ENCODE measurements at places on chromosomes 11 and 22. TPM values are rescaled to one million over a fixed set of nuclear protein-coding genes. Genes with fewer than 3 reads are reported as not detected.

DNA sequence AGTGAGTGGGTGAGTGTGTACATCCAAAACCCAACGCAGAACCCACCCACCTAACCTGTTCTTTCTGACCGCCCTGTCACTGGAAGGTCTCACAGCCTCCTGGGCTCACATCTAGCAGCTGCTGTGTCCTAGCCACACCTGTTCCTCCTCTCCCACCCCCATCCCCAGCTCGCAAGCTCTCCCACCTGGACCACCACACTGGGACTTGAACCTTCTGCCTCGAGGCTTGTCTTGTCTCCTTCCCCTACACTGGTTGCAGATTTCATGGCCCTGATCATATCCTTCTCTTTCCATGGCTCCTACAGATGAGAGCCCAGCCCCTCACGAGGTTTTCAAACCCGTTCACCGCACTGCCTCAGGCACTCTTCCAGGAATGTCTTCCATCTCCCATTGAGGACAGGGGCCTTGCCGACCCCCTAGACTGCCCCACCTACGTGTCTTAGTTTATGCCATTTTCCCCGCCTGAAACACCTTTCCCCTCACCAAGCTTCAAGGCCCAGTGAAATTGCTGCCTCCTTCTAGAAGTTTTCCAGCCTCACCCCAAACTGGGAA, 6.7 kb downstream of the IFITM10 start:
- no peak overlapping the region for H3K4me3 ChIP-seq
- peaks cover 6% of the 10 kb centered on the region for H3K4me1 ChIP-seq
- H3K27ac ChIP-seq: no peak overlapping the region

DNA sequence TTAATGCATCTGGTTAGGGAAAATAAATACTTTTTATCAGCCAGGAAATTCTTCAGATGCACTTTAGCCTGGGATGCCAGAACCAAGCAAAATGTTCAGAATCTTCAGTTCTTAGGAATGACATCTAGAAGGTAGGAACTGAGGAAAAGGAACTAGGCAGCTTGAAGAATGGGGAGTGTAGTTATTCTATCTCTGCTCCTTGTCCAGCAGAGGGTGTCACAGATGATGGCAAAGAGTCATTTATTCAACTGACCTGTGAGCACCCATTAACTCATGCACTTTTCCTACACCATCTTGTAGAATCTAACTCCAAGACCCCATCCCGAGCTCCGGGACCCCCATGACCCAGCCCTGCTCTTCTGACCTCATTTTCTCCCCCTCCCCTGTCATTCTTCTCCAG, 122.1 kb upstream of the ISX start:
- H3K27ac ChIP-seq: no peak overlapping the region
- no peak overlapping the region for H3K4me3 ChIP-seq
- H3K27me3 ChIP-seq: no peaks in the 10 kb centered on the region

OR52I1 gene
- not detected for total RNA-seq

- DNase-seq: no peak
- H3K4me1 ChIP-seq: no peaks in the 10 kb centered on the region
- no peaks in the 10 kb centered on the region for H3K27me3 ChIP-seq
Measured at GRCh38 chr11:26063915-26064314, 268.0 kb upstream of the ANO3 start.
